ENCODE measurements at places on chromosomes 1 and 21. TPM values are rescaled to one million over a fixed set of nuclear protein-coding genes. Genes with fewer than 3 reads are reported as not detected.

GRCh38 chr21:38323721-38324531 lies 67.1 kb downstream of the KCNJ15 start:
- DNase-seq, result no peak

CD247 gene
- 0.45 TPM for polyA plus RNA-seq

DNA sequence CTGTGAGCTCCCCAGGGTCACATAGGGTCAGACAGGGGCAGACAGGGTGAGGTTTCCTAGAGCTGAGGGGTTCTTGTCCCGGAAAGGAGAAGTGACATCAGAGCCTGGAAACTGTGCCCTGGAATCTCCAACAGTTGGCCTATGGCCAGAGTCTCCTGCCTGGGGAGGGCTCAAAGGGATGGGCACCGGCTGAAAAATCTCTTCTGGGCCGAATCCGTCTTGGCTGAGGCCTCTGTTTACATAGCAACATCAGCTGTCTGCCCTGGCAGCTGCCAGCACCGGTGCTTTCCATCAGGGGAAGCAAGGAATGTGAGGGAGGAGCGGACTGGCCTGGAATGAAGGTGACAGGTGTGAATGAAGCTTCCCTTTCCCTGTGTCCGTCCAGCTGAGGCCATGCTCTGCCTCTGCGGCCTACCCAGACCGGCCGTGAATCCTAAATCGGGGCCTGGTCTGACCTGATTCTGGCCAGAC lies 30.7 kb downstream of the VASH2 start:
- peak; percentile 23 for DNase-seq

KCND3 gene
- polyA plus RNA-seq, result 0.86 TPM

DNA sequence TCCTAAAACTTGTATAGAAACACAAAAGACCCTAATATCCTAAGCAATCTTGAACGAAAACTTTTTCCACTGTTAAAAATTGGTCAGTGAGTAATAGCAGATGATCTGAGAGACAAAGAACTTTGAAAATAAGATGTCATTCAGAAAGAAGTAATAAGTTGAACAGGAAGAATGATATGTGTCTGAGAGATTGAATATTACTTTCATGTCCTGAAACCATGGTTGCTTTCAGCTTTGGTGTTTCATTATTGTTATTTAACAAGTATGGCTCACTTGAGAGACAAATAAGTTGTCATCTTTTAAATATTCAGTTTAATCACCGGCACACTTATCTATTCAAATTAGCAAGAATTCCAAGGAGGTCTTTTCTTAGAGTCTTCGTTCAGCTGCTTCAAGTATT lies 11.4 kb downstream of the PRKACB start:
- no peak for DNase-seq

FMO1 gene
- 236 TPM for polyA plus RNA-seq

TENT5C gene
- polyA plus RNA-seq, result 3.1 TPM

- DNase-seq, result no peak
Measured at GRCh38 chr1:218351391-218352074, 6.4 kb downstream of the TGFB2 start.

DNA sequence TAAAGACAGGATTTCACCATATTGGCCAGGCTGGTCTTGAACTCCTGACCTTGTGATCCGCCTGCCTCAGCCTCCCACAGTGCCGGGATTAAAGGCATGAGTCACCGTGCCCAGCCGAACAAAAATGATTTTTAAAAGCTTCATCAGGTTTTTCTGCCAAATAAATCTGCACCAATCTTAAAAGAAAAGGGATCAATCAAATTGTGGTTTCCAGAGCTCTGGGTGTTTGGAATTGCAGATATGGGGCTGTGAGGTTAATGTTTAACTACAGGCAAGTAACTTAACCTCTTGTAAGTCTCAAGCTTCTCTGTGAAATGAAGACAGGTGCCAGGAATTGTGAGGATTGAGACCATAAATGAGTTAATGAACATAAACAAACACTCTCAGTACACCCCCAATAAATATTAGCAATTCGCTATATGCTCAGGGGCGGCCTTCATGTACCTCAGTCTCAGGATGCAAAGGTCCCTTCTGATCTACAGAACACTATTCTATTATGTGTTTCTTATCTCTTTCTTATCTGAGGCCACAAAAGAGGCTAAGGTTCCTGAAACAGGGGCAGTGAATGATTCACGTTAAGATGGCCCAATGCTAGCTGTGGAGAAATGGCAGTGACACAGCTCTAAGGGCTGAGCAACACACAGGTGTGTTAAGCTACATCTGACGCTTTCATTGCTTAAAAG lies 7.1 kb upstream of the GNPAT start:
- DNase-seq, result peak; percentile 93

IFI44L gene
- 8.4 TPM for polyA plus RNA-seq

PTPN22 gene
- polyA plus RNA-seq, result 2.0 TPM

GRCh38 chr1:169019419-169020058 lies 87.0 kb upstream of the ATP1B1 start:
- peak; percentile 87 for DNase-seq

DNA sequence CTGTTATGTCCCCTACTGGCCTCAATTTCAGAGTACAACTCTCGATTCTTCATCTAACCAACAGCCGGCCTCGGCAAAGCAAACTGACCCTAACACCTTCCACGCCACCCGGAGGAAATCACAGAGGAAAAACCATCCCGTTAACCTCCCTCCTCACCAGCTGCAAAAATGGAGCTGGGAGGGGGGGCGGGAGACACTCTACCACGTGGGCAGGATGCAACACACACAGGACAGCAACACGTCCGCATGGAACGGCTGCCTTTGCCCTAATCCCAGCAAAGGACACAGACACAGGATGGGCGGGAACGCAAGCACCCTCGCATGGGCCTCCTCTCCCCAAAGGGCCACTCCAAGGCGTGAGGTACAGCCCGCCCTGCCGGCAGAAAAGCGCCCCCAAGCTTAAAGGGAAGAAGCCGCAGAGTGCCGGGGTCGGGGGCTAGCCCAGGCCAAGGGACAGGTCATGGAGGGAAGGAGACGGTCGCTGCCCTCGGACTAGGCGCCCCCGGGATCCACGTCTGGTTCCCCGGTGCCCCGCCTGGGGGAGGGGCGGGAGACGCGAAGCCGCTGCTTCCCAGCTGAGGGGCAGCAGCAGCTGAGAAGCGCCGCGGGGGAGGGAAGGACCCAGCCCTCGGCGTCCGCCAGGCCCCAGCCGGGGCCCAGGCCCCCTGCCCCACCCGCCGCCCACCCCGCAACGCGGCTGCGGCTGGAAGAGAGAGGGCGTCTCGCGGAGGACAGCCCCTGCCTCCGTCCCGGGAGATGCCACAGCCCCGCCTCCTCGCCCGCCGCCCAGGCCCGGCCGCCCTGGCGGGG lies 590 bp downstream of the FOXJ3 start:
- DNase-seq, result peak; percentile 71

GRCh38 chr1:183831311-183831710 lies 26.4 kb downstream of the RGL1 start:
- DNase-seq, result no peak

DNA sequence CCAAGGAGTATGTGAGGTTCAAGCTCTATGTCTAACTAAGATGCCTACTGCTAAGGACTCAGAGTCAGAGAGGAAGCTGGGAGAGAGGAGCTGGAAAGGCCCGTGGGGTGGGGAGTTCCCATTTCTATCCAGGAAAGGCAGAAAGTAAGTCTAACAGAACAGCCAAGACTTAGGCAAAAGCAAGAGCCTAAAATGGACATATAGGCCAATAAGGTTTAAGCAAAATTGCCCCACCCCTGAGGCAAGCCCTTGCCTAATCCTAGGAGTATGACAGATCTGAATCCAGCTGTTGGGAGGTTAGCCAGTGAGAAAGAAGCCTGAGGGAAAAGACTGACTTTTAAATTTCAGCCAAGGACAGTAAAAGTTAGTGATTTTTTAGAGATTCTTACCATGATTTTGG lies 1.6 kb upstream of the KLHDC9 start:
- no peak for DNase-seq

PTGFRN gene
- polyA plus RNA-seq, result 12.7 TPM

DNA sequence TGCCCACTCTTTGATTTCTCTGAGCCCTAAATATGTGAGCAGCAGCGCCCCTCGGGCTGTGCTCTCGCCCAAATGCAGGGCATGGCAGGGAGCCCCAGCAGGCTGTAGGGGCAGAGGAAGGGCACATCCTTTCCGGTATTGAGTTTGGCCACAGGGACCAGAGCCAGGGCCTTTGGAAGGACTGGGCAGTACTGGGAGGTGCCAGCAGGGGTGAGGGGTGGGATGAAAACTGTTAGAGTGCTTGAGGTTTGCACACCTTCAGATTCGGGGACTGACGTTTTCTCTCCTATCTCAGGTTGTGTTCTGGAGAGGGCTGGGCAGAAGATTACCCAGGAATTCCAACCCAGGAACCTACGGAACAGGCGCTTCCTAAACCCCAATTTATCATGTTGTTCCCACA lies 2.2 kb upstream of the ATP1A2 start:
- no peak for DNase-seq

GRCh38 chr1:76989976-76990375 lies 122.7 kb downstream of the ST6GALNAC5 start:
- no peak for DNase-seq

DNA sequence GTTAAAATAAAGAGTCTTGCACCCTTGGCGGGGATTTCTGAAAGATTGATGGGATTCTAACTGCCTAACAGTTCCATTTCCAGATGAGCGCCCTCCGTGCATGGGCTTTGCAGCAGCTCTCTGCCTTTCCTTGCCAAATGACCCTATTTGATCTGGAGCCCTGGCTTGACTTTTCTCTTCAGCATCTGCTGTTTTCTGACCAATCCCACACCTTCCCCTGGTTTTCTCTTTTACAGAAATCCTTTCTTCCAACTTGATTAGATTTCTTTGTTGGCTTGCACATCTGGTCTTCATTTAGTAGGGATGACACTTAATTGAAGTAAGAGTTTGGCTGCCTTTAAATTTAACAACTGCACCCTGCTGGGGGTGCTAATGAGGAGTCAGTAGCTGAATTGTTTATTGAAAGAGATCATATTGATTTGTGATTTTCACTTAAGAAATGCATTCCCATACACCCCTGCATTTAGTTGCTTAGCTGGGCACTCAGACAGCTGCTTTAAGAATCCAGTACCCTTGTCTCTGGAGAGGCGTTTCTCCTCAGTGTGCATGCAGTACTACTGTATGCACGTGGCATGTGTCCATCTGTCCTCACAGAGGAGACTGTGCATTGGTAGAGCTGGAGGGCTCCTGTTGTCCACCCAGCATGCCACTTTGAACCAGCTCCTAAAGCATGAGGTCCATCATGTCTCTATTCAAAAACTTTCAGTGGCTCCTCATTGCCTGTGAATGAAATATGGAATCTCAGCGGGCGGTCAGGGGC lies 99.7 kb downstream of the NOS1AP start:
- DNase-seq, result no peak

HPCAL4 gene
- 0.10 TPM for polyA plus RNA-seq

DMAP1 gene
- 34.7 TPM for polyA plus RNA-seq

GRCh38 chr1:118322331-118322730 lies 137.3 kb upstream of the SPAG17 start:
- DNase-seq, result peak; percentile 36

- no peak for DNase-seq
Measured at GRCh38 chr1:26993237-26994019, at the start of gene TRNP1. TRNP1 (plus strand) TSS chr1:26993692; CDS start chr1:26993787, 95 bp downstream.

- DNase-seq, result peak; percentile 18
Measured at GRCh38 chr1:235883261-235883927, 16.7 kb upstream of the LYST start.

- DNase-seq, result peak; percentile 67
Measured at GRCh38 chr1:205434738-205435137, 12.9 kb upstream of the LEMD1 start.

DNA sequence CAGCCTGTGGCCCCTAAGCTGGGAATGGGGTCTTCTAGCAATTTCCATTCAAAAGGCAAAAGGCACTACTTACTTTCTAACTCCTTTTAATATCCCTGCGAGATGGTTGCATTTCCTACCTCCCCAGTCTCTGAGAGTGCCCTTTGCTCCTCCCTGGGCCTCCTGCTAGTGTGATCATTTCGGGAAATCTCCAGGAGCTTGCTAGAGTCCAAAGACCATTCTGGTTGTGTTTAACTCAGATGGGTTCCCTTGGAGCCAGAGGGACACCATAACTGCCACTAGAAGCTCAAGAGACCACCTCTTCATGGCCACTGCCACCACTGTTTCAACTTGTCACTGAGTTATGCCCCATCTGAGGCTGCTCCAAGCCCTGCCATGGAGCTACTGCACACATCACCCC lies 34.4 kb upstream of the CYP4B1 start:
- DNase-seq, result peak; percentile 88

DNA sequence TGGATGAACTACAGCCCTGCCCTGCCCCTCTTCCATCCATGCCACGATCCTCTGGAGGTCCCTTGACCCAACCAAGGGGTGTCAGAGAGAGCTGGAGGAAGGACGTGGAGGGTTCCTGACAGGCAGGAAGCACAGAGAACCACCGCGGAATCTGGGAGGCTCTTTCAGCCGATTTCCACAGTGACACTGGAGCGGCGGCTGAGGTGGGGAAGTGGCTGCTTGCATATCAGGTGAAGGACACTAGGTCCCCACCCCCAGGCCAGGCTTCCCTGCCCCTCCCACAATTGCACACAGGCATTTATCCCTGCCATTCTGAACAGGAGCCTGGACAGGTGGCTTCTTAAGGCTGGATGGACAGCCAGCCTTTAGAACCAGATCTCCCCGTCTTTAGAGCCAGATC lies 17.5 kb downstream of the LRRC71 start:
- no peak for DNase-seq

- DNase-seq, result no peak
Measured at GRCh38 chr1:4062992-4063391, 162.9 kb upstream of the C1orf174 start.

DNA sequence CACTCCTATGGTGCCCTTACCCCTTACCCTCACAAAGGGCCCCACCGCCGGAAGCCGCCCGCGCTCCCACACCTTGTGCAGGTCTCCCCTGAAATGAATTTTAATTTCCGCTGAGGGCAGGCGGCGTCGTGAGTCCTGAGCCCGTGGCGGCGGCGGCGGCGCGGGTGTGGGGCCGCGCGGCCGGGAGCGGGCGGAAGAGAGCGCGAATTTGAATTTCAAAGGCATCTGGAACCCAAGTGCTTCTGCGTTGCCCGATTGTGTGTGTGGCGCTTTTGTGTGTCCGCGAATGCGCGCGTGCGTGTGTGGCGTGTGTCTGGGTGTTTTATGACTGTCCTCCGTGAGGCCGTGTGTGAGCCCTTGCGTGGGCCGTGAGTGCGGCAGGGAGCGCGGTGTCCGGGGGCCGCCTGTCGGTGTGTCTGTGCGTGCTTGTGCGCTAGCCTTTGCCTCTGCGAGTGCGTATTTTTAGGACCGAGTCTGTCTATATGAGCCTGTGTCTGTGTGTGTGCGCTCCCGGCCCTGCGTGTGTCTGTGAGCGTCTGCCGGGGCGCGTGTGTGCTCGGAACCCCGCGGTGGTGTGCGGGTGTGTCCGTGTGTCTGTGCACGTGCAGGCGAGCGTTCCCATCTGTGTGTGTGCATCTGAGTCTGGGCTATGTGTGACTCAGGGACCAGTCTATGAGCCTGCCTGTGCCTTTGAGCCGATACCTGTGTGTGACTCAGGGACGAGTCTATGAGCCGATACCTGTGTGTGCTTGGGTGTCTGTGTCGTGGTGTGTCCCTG lies 7.9 kb upstream of the ADGRB2 start:
- DNase-seq, result peak; percentile 73

CELA3B gene
- polyA plus RNA-seq, result 0.28 TPM
